ENCODE measurements at places on chromosomes 7 and 10.

DNA sequence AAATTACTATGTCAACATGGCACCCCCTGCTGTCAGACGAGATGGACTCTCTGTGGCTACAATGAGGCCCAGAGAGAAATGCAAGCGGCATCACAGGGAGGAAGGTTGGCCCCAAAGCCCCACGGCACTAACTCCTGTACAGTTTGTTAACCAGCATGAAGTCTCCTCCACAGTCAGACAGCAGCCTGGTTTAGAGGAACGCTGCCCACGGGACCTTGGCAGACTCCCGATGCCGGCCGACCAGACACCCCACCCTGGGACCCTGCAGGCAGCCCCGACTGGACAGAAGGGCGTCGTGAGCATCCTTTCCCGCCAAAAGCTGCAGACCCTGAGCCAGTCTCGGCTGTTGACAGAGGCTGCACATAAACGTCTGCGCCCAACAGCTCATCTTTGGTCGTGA is 158.8 kb downstream of the DIP2C start:
- no peak for DNase-seq

- no peak for DNase-seq
These were observed 35.8 kb downstream of the JAKMIP3 start for GRCh38 chr10:132101529-132101928.

GRCh38 chr7:94877731-94878670 is 29.4 kb upstream of the PPP1R9A start:
- no peak for DNase-seq

DNA sequence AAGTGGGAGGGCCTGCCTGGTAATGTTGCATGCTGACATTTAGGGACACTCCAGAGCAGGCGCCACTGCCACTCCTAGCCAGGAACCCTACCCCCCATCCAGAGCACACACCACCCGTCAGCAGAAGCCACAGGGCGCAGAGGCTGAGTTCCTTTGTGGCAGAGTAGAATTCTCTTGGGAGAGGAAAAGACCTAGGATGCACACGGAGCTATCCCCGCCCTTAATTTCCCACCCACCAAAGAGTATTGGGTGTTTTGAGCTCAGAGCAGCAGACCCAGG is 702 bp upstream of the INSYN2A start:
- DNase-seq = no peak

DNA sequence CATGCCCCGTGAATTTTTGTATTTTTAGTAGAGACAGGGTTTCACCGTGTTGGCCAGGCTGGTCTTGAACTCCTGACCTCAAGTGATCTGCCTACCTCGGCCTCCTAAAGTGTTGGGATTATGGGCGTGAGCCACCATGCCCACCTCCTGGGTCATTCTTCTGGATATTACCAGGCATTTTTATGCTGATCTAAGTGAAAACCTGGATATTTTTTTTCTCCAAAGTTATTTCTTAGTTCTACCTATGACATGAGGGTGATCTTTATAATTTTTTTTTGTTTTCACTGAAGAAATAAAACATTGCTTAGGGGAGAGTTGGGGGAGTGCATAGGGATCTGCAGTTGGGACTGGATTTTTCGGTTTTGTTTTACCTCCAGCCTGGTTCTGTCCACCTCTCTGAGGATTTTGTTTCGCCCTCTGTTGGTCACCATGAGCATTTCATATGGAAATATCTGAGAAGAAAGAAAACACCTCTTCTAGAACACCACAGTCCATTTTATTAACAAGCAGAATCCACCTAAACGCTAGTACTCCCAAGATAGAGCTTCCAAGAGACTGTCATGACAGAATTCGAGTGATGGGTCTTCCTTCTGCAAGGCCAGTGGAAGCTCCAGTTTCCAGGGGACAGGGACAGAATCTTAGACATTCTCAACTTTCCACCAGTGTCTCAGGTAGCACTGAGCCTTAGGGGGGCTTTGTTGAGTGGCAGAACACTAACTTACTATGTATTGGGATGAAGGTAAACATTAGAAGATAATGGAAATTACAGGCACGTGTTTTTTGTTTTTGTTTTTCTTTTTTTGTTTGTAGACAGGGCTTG is 33.4 kb upstream of the AFAP1L2 start:
- DNase-seq = no peak

DNA sequence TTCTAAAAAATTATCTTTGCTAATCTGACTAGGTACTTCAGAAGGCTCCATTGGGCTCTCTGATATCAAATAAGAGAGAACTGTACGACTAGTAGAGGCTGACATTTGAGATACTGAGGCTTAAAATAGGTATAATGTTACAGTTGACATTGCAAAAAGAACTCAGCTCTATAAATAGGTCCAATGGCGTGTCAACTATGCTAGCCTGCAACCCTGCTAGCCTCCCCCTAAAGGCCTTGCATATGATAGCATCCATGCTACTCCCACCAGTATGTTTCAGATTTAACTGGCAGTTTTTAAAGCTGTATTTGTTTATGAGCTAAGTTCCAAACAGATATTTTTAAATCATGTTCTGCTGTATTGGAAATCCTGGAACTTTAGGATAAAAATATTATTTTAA is at the start of gene PPP1R3A:
PPP1R3A (minus strand) TSS at position 64 of the 400 bp plus-strand sequence; CDS start at position 51, 13 bp downstream.
- no peak for DNase-seq

GRCh38 chr7:54729107-54729506 is 29.9 kb downstream of the SEC61G start:
- DNase-seq = no peak

- no peak for DNase-seq
These were observed 180.8 kb downstream of the EMX2 start for GRCh38 chr10:117723343-117723742.

- DNase-seq = no peak
These were observed 513.0 kb upstream of the ANKRD30A start for GRCh38 chr10:36612436-36612835.

DNA sequence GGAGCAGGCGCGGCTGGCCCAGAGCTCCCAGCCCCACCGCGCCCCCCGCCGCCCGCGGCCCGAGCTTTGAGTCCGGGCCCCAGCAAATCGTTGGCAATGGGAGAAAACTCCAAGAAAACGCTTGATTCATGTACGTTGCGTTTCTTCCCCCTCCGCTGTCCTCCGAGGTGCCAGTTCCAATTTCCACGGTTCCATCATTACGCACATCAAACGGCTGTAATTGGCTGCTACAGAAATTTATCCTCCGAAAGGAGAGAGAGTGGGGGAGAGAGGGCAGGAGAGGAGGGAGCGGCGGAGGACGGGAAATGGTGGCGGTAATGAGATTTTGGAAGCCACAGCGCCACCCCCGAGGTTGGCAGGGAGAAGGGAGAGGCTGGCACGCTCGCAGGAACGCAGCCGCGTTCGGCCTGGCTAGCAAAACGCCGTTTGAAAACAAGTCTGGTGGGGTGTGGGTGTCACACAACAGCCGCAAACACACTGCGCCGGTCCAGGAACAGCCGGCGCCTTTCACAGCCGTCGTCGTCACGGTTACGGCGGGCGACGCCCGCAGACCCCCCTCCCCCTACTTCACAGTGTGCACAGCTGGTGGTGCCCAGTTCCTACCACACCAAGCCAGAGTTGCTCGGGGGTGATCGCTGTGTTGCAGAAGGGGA is 57.5 kb downstream of the UNCX start:
- DNase-seq = peak; percentile 20

DNA sequence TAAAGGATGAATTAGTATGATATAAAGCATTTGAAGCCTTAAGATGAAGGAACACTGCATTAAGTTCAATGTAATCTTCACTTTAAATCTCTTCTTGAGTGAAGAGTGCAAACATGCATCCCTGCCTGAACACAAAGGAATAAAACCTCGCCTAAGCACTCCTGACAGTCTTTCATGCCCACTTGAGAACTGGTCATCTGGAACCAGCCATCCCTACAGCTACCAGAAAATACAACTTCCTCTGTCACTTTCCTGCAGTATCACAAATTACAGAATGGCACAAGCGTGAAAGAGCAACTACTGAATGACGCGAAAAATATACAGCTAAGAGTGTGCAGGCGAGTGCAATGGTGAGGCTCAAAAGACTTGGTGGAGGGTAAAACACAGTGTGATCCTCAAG is 1079.9 kb downstream of the CNTNAP2 start:
- no peak for DNase-seq

GRCh38 chr7:577278-577665 is 57.6 kb upstream of the PDGFA start:
- no peak for DNase-seq

DNA sequence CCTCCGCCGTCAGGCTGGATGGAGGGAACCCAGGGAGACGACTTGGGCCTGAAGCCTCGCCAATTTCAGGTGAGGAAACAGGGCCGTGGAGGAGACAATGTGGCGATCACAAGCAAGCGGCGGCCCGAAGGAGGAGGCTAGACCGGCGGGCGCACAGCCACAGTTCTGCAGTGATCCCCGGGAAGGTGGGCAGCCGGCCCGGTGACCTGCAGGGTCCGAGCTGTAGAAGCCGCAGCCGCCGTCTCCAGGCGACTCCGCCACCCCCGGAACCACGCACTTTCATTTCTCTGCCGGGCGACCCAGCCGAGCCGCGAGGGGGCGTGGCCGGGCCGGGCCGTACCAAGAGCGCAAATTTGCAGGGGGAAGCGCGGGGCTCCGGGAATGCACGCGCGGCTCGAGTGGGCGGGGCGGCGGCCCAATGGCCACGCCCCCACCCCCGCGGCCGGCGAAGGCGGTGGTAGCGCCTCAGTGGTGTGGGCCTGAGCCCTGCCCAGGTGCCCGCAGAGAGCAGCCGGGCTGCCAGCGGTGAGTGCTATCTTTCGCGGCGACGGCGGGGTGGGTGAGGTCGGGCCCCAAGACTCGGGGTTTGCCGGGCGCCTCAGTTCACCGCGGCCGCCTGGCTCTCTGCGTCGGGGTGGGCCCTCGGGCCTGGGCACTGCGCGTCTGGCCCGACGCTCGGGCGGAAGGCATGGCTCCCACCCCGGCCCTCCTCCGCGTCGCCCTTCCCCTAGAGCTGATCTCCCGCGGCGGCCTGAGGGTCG is at the start of gene POR:
POR (plus strand) TSS at position 501 of the 761 bp plus-strand sequence. CDS start 38,847 bp downstream, outside the sequence.
- peak; percentile 98 for DNase-seq

GRCh38 chr10:70908406-70909296 is 20.3 kb upstream of the PCBD1 start:
- DNase-seq = no peak

- no peak for DNase-seq
These were observed 1.4 kb upstream of the RBP3 start for GRCh38 chr10:47346581-47347302.

- no peak for DNase-seq
These were observed 77.8 kb downstream of the ATAD1 start for GRCh38 chr10:87740254-87740655.

DNA sequence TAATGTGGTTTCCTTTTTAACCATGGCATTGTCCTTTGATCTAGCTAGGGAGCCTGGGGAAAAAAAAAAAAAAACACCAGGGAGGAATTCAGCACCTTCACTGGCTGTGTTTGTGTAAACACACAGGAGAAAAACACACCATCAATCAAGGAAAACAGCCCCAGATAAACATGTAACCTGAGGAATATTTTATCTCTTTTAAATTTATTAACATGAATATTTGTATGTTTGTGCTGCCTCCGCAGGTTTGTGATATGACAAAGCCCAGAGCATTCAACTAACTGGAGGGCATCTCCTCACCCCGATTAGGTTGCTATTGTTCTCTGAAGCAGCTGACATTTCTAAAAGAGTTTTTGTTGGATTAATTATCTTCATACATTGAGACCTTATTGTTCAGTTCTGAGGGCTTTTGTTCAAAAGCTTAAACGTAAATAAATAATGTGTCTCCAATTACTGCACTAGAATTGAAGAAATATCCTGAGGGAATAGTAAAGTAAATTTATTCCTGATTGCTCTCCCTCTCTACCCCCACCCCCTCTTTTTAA is 89.4 kb upstream of the SEMA3E start:
- DNase-seq = no peak

- DNase-seq = no peak
These were observed 148.6 kb downstream of the IMMP2L start for GRCh38 chr7:111413739-111414138.

- DNase-seq = no peak
These were observed 40.0 kb upstream of the ASAH2 start for GRCh38 chr10:50291261-50291850.

GRCh38 chr7:143480501-143480900 is 2.8 kb downstream of the TAS2R41 start:
- DNase-seq = no peak

- DNase-seq = no peak
These were observed 93.7 kb downstream of the SEMA3A start for GRCh38 chr7:84100866-84101265.

DNA sequence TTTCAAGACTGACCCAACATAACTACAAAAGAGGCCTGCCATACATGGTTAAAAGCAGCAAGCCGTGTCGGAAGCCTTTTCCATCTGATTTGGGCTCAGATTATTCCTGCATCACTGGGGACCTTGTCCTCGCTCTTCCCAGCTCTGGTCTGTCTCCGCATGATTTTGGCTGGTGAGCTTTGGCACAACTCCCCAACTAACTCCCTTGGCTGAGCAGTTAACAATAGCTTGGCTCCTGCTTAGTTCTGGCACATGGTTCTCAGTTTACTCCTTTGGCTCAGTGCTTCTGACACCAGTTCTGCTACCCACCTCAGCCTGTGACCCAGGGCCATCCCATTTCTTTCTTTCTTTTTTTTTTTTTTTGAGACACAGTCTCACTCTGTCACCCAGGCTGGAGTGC is 17.0 kb downstream of the AGK start:
- no peak for DNase-seq

GRCh38 chr10:113364227-113364626 is 188.6 kb upstream of the HABP2 start:
- DNase-seq = no peak

- DNase-seq = peak; percentile 64
These were observed 72.6 kb downstream of the AP3M1 start for GRCh38 chr10:74078037-74078436.

- no peak for DNase-seq
These were observed 319.2 kb downstream of the PARD3 start for GRCh38 chr10:34495938-34496337.

DNA sequence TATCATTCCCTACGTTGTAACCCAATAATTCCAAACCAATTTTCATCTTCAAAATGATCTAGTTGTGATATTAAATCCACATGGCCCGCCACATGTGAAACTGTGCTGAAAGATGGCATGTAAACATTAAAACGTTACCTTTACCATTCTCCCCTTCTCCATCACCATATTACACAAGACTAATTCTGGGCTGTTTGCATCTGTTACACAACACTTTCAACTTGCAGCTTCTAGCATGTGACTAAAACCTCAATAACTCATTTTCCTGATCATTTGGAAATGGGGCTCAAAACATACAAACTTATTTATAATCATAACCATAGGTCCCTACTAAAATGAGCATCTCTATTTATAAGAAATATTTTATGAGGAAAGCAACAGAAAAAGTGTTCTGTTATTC is 4.7 kb downstream of the MTERF1 start:
- no peak for DNase-seq

GRCh38 chr7:18338910-18339523 is 156.5 kb upstream of the HDAC9 start:
- no peak for DNase-seq

Data from activated naive CD8-positive, alpha-beta T cell treated with anti-CD3 and anti-CD28 coated beads for 36 hours (primary cell).